Lower leg skin (tissue), 4 donors: ENCODE measurements at places on chromosomes 16 and 17. TPM values are rescaled to one million over a fixed set of nuclear protein-coding genes. Genes with fewer than 3 reads are reported as not detected.

Gene DRC7
- not detected for total RNA-seq

- DNase-seq: no peak
Observed at GRCh38 chr16:12206098-12206748, 229.7 kb downstream of the SNX29 start.

DNA sequence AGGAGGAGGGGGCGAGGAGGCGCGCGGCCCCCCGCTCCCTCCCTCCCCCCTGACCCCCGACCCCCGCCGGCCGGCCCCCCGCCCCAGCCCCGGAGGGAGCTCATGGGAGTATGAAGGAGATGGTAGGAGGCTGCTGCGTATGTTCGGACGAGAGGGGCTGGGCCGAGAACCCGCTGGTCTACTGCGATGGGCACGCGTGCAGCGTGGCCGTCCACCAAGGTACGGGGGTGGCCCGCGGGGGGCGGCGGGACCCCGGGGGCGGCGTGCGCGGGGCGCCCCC lies 390 bp downstream of the MLLT6 start:
- DNase-seq: no peak

GRCh38 chr17:79907850-79908249 lies 68.6 kb upstream of the CBX4 start:
- no peak for DNase-seq

GRCh38 chr16:24253192-24253591 lies 2.9 kb upstream of the CACNG3 start:
- DNase-seq: no peak

Gene RPA1
- 29.4 TPM for total RNA-seq
